ENCODE measurements at places on chromosomes 11 and 22.

- DNase-seq: no peak
Observed at GRCh38 chr11:33063326-33063881, 24.0 kb downstream of the TCP11L1 start.

DNA sequence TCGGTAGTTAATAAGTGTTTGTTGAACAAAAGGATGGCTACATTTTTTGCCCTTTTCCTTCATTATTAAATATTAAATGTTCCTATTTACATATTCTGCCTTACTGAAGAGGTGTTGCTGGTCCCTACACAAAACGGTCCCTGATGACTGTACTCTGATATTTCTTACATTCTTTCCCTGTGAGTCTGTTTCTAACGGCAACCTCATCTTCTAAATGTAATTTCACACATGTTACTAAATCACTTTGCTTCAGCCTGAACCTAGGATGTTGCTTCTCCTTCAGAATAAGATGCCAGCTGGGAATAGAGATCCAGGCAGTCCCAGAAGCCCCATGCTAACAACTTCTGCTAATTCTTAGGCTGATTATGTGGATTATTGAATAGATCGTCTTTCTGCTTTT lies 50.3 kb downstream of the SPON1 start:
- DNase-seq: no peak

GRCh38 chr11:68673991-68674390 lies 10.4 kb upstream of the GAL start:
- DNase-seq: no peak

GRCh38 chr11:7538031-7538430 lies 24.2 kb downstream of the PPFIBP2 start:
- DNase-seq: peak; percentile 66

- no peak for DNase-seq
Observed at GRCh38 chr11:85115798-85116197, 511.3 kb downstream of the DLG2 start.

GRCh38 chr11:122076512-122077120 lies 39.4 kb downstream of the BLID start:
- DNase-seq: no peak

- DNase-seq: no peak
Observed at GRCh38 chr11:19251577-19251976, 10.8 kb upstream of the E2F8 start.

GRCh38 chr11:122749005-122749687 lies 89.2 kb upstream of the CRTAM start:
- DNase-seq: peak; percentile 79

DNA sequence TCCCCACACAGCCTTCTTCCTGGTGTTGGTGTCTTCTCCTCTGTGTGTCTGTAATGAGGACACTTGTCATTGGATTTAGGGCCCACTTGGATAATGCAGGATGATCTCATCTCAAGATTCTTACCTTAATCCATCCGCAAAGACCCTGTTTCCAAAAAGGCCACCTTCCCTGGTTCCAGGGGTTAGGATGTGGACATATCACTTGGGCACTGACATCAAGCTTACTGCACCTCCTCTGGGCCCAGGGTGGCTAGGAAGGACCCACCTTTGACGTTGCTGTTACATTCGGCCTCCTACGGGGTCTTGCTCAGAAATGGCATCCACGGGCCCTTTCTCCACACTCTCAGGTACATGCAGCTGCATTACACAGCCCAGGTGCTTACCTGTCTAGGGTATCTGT lies 535.9 kb downstream of the BRD1 start:
- no peak for DNase-seq

DNA sequence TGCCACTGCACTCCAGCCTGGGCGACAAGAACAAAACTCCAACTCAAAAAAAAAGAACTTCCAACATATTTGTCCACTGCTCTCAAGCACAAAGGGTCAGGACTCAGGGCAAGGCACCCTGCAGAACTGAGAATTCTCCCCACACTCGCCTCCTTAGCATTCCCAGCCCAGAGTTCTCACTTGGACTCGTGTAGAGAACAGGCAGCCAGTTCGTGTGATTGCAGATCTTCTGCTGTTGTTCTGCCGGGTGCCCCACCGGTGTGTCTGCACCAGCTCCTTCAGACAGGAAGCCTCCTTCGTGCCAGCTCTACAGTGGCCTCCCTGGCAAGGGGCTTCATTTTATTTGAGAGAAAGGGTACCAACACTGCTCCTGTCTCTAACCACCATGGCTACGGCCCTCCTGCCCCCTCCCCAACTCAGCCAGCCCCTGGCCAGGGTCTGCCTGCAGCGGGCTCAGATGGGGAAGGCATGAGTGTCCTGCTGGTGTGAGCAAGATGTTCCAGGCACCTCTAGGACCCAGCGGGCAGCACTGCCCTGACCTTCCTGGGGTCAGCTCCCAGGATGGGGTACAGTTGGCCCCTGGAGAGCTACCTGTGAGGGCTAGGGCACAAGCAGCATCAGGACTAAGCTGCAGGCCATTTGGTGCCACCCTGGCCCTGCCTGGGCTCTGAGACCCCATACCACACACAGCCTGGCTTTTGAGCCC lies 19.5 kb upstream of the SCGB1A1 start:
- DNase-seq: no peak
